HEK293T (cell line): ENCODE measurements at places on chromosomes 4 and X.
A peak's percentile ranks its signal among the peaks of the same experiment; 100 is the strongest.

DNA sequence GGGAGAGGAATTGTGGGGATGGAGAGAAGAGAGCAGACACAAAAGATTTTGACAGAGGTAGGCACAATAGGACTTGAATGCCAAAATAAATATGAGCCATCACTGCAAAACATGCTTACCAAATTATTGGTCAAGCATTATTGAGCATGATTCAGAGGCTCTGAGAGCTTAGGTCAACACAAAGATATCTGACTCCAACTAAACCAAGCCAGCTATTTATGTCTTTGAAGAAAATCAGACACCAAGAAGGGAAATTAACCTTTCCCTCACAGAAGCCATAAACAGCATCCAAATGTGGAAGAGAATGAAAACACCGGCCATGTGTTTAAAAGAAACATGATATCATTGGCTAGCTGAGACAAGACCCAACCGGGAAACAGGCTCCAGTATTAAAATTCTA lies 323.2 kb downstream of the RAB28 start:
- no peak for DNase-seq

GRCh38 chrX:129058405-129058804 lies 464.9 kb downstream of the SMARCA1 start:
- no peak for DNase-seq

DNA sequence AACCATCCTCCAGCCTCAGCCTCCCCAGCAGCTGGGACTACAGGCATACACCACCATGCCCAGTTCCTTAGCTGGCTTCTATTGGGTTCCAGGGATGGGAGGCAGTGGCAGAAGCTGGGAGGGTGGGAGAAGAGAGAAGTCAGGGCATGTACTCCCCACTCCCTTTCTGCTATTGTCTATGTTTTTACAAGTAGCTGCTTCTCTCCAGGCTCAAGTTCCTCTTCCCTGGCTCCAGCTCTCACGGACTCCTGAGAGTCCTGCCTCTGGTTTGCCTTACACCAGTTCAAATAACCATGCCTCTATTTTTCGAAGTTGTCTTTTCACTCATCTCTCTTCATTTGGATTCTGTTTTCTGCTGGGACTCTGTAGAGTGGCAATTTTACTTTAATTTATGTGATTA lies 2.9 kb downstream of the TBC1D9 start:
- no peak for DNase-seq

DNA sequence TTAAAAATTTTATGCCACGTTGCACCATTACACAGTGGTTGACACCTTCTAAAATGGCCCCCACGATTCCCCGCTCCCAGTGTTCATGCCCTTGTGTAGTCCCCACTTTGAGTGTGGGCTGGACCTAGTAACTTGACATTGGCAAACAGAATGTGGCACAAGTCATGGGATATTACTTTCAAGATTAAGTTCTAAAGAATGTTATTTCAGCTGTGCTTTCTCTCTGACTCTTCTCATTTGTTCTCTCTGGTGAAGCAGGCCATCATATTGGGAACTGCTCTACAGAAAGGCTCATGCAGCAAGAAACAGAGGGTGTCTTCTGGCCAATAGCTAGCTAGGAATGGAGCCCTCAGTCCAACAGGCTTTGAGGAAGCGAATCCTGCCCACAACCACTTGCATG lies 67.1 kb downstream of the ATXN3L start:
- DNase-seq = no peak

- no peak for DNase-seq
Observed at GRCh38 chr4:11073621-11074051, 355.1 kb downstream of the HS3ST1 start.

DNA sequence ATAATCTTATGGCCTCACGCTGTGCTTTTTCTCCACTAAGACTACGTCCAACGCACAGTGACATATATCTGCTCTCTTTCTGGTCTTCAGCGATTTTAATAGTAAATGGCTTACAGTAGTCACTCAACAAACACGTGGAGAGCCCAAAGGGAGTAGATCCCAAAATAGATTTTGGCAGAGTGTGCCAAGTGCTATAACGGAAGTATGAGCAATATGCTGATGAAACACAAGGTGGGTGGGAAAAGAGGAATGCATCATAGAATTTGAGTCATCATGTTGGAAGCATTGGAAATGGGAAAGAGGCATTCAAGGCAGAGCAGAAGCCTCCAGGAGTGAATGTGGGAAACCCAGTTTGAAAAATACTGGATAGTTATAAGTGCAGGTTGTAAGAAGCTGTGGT lies 129.1 kb upstream of the LDB2 start:
- no peak for DNase-seq

- DNase-seq = no peak
Observed at GRCh38 chr4:65580551-65580950, 89.7 kb downstream of the EPHA5 start.

GRCh38 chrX:70132877-70133302 lies 357 bp upstream of the IGBP1 start:
- DNase-seq = no peak

DNA sequence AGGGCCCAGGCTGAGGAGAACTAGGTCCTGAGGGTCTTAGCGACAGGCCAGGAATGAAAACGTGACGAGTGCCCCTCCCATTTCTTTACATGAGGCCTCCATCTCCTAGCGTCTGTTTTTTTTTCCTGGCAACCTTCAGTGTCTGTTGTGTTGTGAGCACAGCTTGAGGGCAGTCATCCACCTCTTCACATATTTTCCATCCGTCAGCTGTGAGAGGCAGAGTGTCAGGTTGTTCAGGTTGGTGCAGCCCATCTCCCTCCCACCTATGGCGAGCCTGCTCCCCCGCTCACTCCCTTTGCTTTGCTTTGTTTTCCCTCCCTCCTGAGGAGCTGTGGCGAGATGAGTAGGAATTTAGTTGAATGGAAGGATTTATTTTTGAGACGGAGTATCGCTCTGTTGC lies 51.7 kb upstream of the CHRNA9 start:
- DNase-seq = no peak

GRCh38 chr4:98639523-98639922 lies 18.9 kb downstream of the TSPAN5 start:
- no peak for DNase-seq

- peak; percentile 46 for DNase-seq
Observed at GRCh38 chrX:150324035-150324728, 38.9 kb upstream of the MAMLD1 start.
